ENCODE measurements at places on chromosomes 3 and 15.

DNA sequence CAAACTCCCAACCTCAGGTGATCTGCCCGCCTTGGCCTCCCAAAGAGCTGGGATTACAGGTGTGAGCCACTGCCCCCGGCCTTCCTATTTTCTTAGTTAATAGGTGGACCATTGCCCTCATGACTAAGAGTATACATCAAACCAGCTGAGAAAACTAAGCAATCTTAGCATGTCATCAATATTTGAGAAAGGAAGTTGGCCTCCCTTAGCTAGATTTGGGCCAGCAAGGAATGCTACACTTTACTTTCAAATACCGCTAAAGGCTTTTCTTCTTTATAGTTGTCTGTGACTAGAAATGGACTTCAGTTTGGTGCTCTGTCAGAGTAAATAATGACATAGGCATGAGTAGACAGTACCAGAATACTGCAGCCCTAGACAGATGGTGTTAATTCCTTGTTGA, 199.3 kb downstream of the GAP43 start:
- no peak for DNase-seq

DNA sequence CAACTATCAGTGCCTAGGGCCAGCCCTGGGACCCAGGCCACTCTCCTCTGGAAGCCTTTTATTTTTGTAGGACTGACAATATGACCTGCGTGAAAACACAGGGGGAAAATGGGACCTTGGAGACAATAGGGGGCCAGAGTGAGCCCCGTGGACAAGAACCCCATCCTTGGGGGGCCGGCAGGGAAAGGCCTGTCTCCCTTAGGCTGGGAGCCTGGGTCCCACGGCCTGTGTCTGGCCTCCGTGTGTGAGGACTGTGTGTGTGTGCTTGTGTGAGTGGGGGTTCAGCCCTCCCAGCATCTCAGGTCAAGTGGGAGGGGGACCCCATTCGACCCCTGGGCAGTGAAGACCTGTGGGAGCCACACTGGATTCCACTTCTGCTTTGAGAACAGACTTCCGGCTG, 53.3 kb downstream of the EXOG start:
- no peak for DNase-seq

- no peak for DNase-seq
These were observed 251.3 kb upstream of the GBE1 start for GRCh38 chr3:82012775-82013174.

DNA sequence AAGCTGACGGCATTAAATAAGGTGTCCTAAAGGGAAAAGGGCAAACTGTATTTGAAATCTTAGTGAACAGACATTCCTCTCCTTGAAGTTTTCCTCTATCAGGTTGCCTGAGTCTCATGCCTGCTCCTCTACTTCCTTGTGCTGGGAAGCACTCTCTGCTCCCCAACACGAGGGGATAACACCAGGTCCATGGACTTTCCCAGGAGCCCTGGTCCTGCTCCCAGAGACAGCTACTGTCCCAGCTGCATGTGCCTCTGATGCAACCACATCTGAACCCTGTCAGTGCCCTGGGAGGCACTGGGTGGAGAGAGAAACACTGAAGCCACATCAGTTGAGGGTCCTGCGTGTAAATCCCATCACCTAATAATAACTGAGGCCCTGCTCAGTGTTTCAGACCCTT, 7.4 kb downstream of the TLR9 start:
- no peak for DNase-seq

DNA sequence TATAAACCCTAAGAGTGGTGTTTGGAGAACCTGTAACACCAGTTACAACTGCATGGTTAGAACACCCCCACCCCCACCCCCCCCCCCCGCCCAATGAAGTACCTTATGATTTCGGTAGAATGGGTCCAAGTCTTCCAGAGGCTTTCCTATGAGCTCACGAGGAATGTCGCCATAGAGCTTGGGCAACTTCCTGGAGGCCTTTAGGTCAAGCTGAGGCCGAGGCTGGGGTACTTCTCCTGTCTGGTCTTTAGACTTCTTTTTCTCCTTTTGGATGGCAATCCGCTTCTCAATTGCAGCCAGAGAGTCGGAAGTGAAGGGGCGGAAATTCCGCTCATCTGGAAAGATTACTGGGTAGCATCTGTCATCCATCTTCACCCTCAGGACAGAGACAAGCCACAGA, 101.8 kb downstream of the SCN11A start:
- DNase-seq = no peak

GRCh38 chr3:111103807-111104206, 32.2 kb downstream of the NECTIN3 start:
- no peak for DNase-seq

GRCh38 chr3:100518244-100518643, 25.8 kb downstream of the TMEM45A start:
- no peak for DNase-seq

DNA sequence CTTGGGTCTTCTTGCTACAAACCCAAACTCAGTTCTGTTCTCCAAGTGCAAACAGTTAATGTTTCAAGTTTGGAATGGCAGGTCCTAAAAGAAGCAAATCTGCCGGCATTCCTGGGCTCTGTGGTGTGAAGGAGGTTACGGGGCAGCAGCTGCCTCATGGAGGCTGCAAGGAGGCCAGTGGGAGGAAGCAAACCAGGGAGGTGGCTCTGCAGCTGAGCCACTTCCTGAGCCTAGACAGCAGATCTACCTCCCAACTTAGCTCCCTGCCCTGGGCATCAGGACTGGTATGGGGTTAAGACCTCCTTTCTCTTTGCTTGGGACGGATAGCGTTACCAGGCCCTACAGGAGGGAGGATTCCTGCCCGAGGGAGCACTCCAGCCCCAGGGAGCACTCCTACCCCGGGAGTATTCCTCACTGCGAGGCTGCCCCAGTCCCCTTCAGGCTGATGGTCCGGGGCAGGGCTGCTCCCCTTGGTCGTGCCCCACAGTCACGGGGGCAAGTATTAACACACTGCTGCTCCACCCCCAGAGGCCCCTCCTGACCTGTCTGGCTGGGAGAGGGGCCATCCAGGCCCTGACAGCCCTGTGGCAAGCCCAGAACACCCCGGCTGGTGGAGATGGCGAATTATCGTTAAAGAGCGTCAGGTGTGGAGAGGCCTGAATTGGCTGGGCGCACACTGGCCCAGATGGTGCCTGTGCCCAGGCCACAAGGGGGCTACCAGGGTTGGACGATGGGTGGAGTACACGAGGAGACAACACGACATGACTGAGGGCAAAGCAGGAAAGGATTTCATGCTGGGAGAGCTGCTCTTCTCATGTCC, 129.9 kb downstream of the ATP10A start:
- DNase-seq = no peak

DNA sequence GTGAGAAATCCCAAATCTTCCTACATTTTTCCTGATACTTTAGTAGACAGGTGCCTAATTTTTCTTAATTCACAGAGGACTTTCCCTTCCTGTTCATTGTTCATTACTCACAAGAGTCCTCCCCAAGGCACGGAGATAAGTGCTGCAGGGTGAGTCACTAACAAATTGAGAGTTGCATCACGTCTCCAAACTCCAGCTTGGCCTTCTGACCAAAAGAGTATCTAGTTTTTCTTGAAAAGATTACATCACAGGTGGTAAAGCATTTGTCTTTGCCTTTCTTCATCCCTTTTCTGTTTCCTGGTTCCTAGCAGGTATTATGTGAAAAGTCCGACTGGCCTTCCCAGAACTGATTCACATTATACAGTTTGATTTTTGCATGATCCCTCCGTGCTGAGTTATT, 24.9 kb upstream of the RASGRP1 start:
- DNase-seq = peak; percentile 95

DNA sequence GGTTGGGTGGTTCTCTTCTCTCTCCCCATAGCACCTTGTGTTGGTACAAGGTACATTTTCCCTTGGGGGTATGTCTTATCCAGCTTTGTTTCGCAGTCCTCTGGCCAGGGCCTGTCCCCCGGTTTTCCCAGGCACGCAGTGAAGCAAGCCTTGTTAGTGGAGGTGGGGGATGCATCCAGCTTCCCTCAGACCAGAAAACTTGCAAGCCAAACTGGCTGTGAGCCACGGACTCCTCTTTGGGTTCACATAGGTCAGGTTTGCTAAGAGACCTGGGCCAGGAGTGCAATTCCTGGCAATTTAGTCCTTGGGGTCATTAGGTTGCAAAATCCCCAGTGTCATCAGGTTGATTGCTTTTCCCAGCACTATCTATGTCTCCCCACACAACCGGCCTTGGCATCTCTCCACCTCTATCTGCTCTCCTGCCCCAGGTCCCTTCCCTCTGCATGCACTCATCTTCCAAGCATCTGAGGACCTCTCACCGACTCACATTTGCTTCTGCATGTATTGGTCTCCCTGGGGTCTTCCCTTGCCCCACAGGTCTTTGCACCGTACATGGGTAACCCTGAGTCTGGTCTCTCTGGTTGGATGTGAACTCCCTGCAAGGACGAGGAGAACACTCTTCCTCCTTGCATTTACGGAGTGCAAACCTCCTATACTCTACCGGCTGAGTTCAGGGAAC, 34.2 kb downstream of the BCL2L10 start:
- peak; percentile 67 for DNase-seq

DNA sequence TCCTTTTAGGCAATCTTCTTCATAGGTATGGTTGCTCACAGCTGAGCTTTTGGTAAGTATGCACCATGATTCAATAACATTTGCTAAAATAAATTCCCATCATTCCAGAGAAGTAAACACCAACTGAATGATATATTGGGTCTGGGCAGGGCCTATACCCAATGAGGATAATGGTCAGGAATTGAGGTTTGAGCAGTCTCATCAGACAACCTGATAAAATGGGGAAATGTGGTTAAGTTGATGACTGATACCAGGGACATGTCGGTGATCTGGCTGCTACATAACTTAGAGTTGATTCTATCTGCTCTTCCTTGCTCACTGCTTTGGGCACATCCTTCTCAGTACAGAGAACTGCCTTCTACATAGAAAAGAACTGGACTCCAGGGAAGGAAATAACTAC, 92.9 kb downstream of the GPR156 start:
- peak; percentile 65 for DNase-seq

DNA sequence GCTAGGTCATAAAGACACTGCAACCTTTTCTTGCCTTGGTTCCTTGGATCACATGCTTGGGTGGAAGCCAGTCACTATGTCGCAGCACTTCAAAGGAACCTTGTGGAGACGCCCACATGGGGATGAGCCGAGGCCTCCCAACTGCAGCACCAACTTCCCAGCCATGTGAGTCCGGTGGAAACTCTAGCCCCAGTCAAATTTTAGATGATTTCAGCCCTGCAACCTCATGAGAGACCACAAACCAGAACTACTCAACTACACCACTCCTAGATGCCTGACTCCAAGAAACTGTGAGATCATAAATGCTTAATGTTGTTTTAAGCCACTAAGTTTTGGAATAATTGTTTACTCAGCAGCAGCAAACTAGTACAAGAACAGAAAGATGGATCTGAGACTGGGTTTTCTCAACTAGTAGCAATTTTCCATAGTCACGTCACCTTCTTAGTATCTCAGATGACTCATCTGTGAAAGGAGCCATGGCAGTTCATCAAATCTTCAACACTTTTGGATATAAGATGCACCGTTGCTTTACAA, 86.5 kb downstream of the MB21D2 start:
- peak; percentile 90 for DNase-seq

- DNase-seq = peak; percentile 89
These were observed 14.3 kb upstream of the FBXL22 start for GRCh38 chr15:63582718-63583426.

- DNase-seq = no peak
These were observed 3.5 kb downstream of the RFTN1 start for GRCh38 chr3:16509721-16510619.

DNA sequence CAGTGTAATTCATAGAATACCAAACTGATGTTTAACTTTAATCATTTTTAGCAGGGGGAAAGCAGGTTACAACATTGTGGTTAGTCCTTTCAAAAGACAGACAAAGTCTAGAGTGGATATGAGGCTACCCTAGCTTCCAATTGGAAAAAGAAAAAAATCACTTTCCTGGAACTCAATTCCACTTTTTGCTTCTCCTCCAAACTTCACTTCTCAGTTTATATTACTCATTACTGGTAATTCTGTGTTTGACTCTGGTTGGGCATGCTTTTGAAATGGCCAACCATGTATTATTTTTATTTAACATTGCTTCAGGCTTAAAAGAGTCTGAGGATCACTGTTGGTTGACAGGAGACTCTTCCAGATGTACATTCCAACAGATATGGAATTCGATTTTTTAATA, 84.8 kb downstream of the RAP2B start:
- DNase-seq = peak; percentile 78

DNA sequence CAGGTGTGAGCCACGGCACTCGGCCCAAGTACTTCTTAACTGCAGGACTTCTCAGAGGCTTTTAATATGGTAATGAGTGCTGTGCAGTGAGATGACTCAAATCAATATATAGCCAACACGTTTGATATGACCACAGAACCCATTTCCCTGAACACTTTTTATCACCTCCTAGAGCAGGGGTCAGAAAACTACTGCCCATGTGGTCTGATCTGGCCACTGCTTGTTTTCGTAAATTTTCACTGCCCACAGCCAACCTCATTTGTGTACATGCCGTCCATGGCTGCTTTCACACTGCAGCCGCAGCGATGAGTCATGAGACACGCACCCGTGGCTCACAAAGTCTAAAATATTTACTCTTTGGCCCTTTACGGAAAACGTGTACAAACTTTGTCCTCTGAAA, 179.2 kb downstream of the RORA start:
- DNase-seq = peak; percentile 85

GRCh38 chr3:114519415-114519814, 225.6 kb downstream of the TIGIT start:
- DNase-seq = peak; percentile 95

DNA sequence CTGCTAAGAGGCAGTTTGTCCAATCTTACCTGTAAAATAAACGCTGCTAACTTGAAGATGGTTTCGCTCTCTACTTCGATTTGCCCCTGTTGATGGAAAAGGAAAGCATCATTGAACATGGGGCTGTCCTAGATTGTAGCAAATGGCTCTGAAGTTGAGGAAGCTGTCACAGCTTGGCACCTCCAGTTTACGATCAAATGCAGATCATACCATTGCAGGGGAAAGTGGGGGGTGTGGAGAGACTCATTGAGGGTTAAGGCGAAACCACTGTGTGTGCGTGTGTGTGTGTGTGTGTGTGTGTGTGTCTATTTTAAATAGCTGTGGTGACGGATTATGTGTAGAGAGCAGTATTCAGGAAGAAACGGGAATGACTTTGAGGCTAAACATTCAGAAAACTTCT, 127.6 kb upstream of the LMOD3 start:
- DNase-seq = no peak
